ENCODE measurements at places on chromosomes 3 and 15.

GRCh38 chr15:83210619-83211018 lies 3.0 kb upstream of the HDGFL3 start:
- no peak for DNase-seq

DNA sequence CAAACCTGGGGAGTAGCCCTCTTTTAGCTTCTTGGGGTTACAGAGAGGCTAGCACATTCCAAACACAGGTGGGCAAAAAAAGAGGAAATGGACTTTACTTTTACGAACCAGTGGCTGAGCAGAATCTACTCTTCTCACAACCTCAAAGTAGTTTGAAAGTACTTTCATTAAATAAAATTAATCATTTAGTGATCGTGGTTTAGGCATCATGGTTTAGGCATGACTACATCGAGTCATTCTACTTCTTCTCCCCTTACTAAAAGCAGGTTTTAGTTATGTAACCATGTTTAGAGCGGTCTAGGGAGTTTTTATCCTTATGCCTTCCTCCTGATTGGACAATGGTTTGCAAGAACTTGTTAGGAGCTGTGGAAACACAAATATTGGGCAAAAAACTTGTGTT lies 2.5 kb upstream of the GREM1 start:
- no peak for DNase-seq

DNA sequence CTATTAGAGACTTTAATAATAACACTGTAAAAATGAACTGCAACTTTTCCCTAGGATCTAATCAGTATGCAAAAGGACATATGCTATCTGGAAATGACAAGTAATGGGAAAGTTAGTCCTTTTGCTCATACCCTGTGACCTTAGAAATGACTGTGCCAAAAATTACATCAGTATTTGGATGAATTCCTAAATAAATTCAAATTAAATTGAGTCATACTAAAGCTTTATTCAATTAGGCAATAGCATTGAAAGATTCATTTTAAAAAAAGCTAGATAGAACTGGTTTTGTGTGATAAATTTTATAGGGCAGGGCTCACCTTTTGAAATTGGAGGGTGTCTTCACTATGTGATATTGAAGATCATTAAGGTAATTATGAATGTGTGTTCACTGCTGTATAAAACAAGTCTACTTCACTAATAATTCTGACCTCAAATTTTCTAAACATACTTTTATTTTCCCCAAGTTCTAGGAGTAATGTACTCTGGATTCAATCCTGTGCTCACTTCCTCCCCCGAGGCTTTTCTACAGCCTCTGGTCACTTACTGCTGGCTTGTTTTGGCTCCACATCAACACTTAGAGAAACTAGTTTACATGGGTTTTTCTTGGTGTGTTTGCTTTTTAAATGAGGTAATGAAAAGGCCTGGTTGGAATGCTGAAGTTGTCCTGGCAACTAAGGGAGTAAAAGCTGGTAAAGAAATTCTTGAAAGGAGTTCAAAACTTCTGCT lies 44.4 kb upstream of the SPTSSB start:
- DNase-seq = no peak

DNA sequence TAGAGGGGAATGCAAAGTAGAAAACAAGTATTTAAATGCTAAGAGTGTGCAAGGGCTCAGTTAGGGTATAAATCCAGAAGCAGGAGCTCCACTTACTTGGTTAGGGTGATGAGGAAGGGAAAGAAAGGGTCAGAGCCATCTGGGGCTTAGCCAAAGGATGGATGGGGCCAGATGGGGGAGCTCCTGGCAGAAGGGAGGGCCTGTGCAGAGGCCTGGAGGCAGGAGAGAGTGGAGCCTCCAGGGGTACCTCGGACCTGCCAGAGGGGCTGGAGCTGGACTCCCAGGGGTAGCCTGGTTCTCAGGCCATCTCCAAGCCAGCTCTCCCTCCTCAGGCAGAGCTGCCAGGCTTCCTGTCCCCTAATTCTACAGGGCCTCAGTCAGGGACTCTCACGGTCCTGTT lies 506.3 kb downstream of the SHQ1 start:
- DNase-seq = no peak

DNA sequence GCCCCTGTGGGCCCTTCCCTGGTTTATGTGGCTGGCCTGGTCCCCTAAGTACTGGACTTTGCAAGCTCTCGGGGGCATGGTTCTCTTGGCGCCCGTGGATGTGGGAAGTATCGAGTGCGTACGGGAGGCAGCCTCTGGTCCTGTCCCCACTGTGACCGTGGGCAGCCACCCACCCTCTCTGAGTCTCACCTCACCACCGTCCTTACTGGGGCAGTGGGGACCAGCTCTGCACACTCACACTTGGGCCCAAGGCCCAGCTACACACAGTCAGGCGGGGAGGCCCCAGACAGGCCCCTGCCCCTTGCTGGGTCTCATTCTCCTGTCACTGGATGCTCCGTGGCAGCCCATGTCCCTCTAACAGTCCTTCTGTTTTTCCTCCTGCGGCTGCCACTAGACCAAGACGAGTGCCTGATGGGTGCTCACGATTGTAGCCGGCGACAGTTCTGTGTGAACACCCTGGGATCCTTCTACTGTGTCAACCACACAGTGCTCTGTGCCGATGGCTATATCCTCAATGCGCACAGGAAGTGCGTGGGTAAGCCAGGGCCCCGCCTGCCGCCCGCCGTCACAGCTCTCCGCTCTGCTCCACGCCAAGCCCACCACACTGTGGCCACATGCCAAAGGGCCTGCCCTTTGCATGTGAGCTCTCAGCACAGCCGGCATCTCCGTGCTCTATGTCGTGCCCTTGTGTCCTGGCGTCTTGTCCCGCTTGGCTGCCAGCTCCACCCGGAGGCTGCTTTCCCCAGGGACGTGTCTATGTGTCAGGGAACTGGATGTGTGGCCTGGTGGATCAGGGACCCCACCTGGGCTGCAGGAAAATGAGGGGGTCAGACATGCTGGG lies 72.7 kb downstream of the FBLN2 start:
- DNase-seq = peak; percentile 76

DNA sequence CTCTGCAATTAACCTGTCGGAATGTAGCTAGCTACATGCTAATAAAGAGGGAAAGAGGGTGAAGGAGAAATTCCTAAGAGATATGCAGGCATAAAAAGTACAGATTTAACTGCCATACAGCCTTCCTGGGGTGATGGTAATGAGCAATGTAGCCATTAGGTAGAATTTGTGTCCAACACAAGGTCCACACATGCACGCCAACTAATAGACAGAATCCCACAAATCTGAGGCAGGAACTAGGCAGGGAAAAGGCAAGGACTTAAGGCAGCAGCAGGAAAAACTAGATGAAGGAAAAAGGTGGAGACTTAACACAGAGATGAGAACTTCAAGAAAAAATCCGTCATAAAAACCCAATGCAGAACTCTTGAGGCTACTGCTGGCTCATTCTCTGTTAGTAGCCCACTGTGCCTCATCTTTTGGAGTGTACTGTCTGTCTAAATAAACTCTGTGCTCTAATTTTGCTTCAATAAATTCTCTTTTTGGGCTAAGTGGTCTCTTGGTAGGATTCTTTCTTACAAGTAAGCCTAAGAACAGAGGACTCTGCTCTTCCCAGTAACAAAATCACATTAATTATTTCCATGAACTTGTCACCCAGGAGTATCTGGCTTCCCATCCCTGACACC lies 81.5 kb downstream of the BTLA start:
- DNase-seq = no peak

- no peak for DNase-seq
Observed at GRCh38 chr15:64845183-64845611, 3.5 kb downstream of the PLEKHO2 start.

DNA sequence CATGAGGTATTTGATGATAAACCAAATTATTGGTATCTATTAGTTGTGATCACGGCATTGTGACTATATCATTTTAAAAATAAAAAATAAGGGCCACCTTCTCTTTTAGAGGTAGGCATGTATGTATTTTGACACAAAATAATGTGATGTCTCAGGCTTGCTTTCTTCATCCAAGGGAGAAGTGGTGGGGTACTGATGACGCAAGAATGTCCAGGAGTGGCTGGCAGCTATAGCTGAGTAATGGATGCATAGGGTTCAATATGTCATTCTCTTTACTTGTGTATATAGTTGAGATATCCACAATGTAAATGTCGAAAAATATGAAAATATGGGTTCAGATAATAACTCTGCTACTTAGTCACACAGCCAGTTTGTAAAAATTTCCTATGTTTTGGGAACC lies 46.8 kb upstream of the NSMCE3 start:
- no peak for DNase-seq

GRCh38 chr15:55108858-55109518 lies 87.8 kb downstream of the RSL24D1 start:
- DNase-seq = peak; percentile 55

DNA sequence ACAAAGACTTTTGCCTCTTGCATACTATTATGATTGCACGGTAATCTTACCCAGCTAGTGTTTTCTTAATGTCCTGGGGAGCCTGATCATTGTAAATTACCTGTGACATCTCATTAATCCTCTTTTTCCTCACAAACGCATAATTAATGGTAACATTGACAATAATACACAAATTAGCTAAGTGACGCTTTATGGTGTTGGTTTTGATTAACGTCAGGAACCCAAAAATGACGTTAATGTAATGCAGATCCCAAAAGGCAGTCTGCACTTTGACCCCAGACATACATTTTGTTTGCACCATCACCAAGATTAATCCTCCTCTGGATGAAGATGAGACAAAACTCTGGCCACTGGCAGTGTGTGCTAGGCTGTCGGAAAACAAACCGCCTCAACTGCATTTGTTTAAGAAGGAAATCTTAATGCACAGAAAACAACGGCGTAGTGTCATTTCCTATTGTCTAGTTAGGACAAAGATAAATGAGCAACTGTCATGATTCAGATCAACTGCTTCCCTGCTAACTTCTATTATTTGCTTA lies 83.9 kb upstream of the CDIN1 start:
- DNase-seq = no peak

DNA sequence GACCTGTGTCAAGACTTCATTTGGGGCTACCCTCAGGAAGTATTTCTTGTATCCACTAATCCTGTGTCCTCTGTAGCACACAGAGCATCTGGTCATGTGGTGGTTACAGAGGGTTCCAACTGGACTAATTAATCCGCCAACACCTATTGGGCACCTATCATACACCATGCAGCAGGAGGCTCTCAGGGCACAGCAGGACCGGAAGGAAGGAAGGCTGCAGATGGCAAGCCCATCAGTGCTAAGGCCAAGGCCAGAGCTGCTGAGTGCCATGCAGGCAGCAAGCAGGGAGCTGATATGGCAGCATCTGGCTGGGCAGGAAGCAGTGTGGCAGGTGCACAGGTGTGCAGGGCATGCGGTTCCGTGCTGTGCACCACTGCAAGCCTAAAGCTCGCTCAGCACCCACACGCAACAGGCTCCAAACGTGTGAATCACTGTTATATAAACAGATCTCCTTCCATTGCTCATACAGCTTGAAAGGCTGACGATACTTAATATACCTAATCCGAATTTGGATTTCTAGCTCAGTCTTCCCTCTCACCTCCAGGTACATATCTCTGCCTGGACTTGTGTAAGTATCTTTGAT lies 64.4 kb upstream of the SNRPA1 start:
- DNase-seq = no peak

DNA sequence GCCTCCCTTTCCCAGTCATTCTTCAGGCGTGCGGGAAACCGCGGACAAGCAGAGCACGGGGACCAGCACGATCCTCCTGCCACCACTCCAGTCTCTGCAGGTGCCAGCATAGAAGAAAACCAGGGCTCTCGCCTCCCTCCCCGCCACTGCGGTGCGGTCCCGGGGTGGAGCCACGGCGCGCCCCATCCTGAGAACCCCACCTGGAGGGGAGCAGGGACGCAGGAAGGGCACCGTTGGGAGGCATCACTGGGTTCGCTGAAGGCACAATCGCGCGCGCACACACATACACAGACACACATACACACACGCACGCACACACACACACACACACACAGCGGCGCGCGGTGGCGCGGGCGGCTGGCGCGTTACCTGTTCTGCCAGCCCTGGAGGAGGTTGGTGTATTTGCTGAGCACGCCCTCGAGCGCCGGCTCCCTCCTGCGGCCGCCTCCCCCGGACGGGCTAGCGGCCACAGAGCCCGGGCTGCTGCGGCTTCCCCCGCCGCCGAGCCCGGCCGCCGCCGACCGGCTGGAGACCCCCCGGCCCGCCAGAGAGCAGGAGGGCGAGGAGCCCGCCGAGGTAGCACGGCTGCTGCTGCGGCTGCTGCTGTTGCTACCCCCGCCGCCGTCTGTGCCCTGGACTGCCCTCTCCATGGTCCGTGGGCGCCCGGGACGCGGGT lies 394 bp downstream of the OSBPL10 start:
- DNase-seq = peak; percentile 51

DNA sequence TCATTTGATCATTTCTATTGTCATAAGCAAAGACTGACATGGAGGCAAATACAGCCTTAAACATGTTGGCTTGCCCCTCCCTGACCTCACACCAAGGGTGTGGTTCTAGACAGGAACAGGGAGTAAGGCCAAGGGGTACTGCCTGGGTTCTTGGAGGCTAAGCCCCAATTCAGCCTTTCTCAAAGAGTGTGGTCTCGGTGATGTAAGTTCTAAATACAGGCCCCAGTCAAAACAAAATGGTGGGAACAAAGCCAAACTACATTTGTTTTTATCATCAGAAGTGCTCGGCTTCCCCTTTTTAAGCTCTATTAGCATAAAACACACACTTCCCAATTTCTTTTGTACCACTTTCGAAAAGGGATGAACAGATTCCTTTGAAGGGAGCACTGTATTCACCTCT lies 129.5 kb downstream of the ATP8B4 start:
- no peak for DNase-seq

- no peak for DNase-seq
Observed at GRCh38 chr3:52973806-52974205, 72.1 kb downstream of the SFMBT1 start.

DNA sequence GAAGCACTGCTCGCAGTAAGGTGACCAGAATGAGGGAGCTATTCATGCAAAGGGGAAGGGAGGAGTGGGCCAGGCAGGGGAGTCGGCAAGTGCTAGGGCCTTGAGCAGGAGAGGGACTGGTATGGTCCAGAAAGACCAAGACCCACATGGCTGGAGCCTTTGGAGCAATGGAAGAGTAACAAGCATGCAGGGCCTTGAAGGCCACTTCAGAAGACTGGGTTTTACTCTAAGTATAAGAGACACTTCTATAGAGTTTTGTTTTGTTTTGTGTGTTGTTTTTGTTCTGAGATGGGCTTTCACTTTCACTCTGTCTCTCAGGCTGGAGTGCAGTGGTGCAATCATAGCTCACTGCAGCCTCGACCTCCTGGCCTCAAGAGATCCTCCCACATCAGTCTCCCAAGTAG lies 42.0 kb downstream of the BFSP2 start:
- peak; percentile 43 for DNase-seq

- no peak for DNase-seq
Observed at GRCh38 chr3:150733373-150733935, 29.5 kb downstream of the SIAH2 start.

All from natural killer cell (primary cell).